ENCODE measurements at places on chromosomes 2 and 18. TPM values are rescaled to one million over a fixed set of nuclear protein-coding genes. Genes with fewer than 3 reads are reported as not detected.

Gene CNGA3
- not detected for total RNA-seq

Gene EIF2AK3
- 26.8 TPM for total RNA-seq

- no peak for DNase-seq
Measured at GRCh38 chr2:24456599-24457556, 34.2 kb upstream of the NCOA1 start.

Gene ASTL
- not detected for total RNA-seq

Gene ANKRD29
- total RNA-seq: 8.2 TPM

DNA sequence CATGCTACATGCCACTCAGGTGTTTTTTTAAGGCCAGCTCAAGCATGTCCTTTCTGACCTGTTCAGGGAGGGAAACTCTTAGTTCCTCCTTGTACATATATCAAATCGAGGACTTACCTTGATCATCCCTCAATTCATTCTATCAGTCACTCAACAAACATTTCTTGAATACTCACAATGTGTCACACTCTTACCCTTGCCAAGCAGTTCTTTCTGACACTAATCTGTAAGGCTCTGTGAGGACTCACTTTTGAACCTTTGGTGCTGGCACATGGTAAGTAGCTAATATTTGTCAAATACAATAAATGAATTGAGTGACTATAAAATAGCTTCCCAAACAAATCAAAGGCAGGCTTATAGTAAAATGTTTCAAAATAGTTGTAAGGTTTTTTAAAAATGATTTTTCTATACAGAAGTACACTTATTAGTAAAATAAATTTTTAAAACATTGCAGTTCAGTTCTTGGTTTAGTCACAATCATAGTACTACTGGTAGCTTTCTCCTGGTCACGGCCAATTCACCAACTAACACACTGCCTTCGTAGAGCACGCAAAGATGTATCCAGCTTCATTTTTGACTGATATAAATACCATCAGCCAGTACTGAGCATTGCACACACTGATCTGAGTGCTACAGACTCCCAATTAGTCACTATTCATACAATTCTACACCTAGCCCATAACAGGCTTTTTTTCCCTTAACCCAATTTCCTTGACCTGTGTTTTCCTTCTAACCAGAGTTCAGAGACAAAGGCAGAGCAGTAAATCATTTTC is 50.9 kb downstream of the ZEB2 start:
- no peak for DNase-seq

DNA sequence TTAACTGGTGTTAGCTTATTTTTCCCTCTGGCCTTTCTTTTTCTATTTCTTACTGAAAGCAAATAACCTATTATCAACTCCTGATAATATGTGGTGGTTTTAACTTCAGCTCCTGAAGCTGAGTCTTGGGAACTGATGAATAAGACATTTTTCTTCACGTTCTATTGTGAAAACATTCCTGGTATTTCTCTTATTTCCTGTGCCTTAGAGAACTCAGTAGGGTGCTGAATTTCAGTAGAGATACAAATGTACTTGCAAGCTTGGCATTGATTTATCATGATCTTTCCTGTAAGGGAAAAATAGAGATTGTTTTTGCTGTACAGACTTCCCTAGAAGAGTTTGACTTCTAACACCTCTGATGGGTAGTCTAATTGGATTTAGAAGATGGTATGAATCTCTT is 52.8 kb upstream of the DCC start:
- no peak for DNase-seq

- DNase-seq: no peak
Measured at GRCh38 chr2:183070942-183071844, 7.4 kb upstream of the DUSP19 start.

DNA sequence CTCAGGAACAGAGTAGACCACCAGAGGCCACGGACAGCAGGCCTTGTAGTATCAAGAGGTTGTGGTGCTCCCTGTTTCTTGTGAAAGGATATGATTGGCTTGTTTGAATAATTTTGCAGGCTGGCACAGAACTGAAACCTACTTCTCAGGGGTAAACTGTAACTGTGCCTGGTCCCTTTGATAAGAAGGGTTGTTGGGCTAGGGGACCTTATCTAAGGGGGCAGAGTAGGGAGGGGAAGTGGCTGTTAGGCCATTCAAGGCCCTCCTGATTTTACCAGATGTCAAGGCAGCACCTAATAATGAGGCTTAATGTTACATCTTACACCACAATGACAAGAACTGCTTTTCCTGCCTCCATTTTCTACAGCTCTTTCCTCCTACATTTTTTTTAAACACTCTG is 45.6 kb downstream of the GPR39 start:
- DNase-seq: no peak

- DNase-seq: no peak
Measured at GRCh38 chr2:17084877-17085276, 419.2 kb upstream of the CYRIA start.

Gene SLC39A6
- total RNA-seq: 20.1 TPM

- DNase-seq: no peak
Measured at GRCh38 chr2:84603911-84604310, 87.6 kb downstream of the DNAH6 start.

DNA sequence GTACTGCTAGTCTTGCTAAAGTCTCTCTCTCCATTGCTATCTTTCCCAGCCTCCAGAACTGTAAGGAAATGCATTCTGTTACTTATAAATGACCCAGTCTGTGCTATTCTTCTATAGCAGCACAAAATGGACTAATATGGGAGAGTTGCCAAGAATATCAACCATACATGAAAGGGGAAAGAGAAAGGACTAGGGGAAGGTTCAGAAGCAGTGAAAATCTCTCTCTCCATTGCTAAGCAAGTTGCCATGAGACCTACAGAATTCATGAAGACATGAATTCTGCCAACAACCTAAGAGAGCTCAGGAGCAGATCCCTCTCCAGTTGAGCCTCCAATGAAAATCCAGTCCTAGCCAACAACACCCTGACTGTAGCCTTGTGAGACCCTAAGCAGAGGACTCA is 3.6 kb upstream of the TRABD2A start:
- no peak for DNase-seq

- no peak for DNase-seq
Measured at GRCh38 chr2:20343128-20343527, 7.5 kb downstream of the PUM2 start.

Gene PARD6G
- total RNA-seq: 1.0 TPM

Gene HNRNPLL
- 58.0 TPM for total RNA-seq

DNA sequence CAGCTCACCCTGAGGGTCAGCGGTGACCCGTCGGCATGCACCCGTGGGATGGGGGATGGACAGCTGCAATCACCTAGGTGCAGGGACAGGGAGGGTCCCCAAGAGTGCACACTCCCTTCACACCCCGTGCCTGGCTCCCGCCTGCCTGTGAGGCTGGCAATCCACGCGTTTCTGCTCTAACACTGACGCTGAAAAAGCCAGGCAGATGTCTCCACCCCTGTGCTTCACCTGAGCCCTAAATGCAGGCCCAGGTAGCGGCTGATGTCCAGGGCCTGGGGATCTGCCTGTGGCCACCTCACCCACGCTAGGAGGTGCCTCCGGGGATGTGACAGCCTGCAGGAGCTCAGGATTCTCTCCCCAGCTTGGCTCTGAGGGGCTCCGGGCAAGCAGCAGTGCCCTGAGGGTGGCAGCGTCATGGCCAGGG is 212.0 kb upstream of the SALL3 start:
- DNase-seq: no peak

DNA sequence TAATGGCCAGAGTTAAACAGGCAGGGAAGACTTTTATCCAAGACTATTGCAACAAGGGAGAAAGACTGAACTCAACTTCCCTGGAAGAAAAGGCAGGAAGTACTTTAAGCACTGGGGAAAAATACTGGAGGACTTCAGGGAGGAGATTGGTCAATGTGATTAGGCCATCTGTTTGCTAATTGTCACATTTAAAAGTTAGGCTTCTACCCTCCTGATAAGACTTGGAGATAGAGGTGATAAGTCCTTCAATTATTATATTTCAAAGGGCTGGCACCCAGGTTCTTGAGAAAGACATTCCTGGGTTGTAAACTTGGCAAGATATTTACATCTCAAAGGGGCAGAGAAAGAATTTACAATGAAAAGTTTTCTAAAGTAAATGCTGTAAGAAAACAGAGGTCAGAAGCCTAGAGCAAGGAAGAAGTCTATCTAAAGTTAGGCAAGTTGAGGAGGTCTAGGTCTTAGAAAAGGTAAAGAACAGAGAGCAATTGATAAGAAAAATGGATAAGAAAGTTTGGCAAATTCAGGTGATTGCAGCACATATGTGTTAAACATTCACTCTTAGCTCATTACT is 48.4 kb downstream of the DTNA start:
- peak; percentile 26 for DNase-seq

Gene CXCR1
- not detected for total RNA-seq

DNA sequence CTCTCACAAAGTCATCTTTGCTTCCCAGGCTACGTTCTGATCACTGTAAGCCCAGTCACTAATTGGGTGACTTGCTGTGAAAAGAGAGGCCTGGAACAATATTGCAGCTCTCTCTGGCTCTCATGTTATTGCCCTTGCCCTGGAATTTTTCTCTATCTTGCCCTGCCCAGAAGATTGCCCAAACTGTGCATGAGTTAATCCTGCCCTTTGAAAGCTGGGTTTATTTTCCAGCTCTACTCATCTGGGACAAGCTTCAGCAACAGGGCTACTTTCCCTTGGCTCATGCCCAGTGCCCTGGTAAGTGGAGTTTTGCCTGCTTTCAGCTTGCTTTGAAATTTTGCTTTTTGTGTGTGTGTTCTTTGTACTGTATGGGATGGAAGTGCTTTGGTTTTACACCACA is 6.9 kb upstream of the EHBP1 start:
- DNase-seq: no peak

GRCh38 chr2:207771421-207771820 is 1.7 kb upstream of the FZD5 start:
- no peak for DNase-seq

- no peak for DNase-seq
Measured at GRCh38 chr2:98734162-98734561, 3.2 kb upstream of the MGAT4A start.

- no peak for DNase-seq
Measured at GRCh38 chr2:71894261-71894660, 253.4 kb downstream of the CYP26B1 start.

DNA sequence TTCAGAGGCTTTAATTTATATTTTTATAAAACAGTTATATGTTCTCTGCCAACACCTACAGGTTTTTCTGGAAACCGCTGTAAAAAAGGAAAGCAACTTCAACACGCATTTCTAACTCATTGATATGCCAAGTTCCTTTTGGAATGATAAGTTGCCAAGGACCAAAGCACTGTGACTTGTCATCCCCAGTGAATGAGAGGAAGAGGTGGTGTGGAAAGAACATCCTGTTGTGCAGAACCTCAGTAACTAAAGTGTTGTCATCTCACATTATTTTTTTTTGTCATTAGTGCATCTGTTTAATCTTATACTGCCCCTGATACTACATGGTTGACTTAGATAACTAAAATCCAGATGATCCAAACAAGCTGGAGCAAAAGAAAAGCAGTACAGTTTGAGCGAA is 96.0 kb upstream of the NEUROD1 start:
- DNase-seq: no peak

Gene MYO5B
- total RNA-seq: 28.3 TPM

DNA sequence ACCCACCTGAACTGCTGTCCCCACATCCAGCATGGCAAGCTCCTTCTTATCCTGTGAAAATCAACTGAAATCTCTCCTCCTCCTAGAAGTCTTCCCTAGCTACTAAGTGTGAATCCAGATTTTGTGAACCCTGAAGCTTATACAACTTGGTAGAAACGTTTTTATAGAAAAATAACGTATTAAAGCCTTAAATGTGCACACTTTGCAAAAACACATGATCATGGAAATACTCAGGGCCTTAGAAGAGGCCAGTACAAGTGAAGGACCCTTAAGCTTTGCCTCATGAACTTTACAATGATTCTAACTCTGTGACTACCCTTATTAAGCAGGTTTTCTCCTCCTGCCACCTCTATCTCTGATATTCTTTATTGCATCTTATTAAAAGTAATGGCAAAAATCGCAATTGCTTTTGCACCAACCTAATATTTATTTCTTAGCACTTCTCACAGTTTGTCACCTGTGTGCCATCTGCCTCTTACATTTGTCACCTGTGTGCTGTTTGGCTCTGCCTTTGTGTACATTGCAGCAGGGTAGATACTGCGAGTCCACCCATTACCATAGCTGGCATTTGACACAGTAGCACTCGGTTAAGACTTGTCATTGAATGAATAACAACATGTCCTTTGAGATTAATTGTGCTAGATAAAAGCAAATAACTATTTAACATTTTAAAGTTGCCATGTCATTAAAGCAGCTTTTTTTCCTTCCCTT is 42.2 kb downstream of the FRZB start:
- no peak for DNase-seq

DNA sequence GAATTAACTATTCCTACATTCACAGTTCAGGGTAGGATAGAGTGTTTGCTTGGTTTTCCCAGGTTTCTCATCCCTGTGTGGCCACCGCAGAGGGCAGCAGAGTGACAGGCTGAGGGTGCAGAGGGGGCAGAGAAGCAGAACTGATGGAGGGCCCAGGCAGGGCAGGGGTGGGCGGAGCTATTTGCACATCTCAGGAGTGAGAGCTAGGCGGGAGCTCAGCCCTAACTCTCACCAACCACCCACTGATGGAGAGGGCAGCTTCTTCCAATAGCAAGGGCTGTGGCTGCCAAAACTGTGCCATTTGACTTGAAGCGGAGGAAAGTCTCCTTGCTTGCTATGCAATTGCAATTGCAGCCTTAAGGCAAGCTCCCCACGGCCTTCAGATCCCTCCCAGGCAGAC is 12.0 kb upstream of the DARS1 start:
- DNase-seq: peak; percentile 39

Gene PDE1A
- 0.44 TPM for total RNA-seq

- DNase-seq: peak; percentile 97
Measured at GRCh38 chr2:147843864-147844696, 749 bp upstream of the ACVR2A start.

- DNase-seq: no peak
Measured at GRCh38 chr2:240965296-240965904, 33.0 kb upstream of the SNED1 start.

DNA sequence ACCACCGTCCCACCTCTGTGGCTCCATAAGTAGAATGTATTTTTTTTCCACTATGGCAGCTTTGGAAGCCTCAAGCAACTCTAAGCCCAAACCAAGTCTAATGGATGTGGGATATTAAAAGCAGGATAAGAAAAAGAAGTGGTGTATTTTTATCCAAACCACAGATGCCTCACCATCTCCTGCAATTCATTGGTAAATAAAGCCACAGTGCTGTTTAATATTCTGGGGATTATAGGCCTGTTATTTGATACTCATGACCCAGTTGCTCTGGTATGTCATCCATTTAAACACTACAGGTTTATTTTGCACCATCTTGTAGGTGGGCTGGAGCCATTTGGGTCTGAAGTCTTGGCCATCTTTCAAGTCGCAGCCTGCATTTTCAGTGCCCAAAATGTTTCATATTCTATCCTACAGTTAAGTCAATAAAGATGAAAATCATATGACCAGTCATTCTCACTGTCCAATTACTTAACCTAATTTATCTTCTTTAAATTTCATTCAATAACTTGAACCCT is 279.5 kb upstream of the EPHA4 start:
- no peak for DNase-seq
